AG09319 (cell line): ENCODE measurements at places on chromosomes 3 and 15.

GRCh38 chr3:112247900-112248299 is 46.1 kb downstream of the SLC9C1 start:
- no peak for DNase-seq

DNA sequence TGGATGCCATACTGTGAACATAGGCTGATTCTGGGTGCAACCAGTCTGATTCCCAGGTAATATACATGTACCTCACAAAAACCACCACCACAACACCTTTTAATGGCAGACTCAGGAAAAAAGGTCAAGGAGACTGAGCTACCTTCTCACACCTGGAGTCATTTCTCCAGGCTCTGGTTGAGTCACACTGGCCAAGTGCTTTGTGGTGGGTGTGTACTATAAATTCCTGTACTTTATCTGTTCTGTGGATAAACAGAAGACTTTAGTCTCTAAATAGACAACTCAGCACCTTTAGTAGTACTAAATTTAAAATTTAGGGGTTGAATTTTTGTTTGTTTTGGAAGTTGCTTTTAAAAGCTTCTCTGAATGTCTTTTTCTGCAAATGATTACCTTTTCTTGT is 46.7 kb downstream of the TOP2B start:
- no peak for DNase-seq

DNA sequence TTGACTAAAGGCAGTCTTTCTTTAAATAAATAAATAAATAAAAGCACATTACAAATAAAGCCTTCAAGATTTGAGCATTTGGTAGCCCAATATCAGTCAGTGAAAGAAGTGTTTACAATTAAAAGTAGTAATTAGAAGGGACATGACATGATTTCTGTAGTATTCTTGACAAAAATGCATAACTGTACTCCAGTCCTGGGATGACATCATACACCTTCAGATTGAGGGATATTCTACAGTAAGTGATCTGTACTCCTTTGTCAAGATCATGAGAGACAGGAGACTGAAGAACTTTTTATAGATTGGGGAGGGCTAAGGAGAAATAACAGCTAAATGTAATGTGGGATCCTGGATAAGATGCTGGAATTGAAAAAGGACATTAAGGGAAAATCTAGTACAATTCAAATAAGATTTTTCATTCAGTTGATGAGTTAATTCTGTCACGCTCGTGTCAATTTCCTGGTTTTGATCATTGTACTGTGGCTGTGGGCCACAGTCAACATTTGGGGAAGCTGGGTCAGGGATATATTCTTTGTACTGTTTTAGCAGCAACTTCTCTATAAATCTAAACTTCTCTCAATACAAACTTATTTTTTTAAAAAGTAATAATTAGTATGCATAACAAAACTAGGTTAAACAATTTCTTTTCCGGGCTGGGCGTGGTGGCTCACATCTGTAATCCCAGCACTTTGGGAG is 314.8 kb downstream of the PTPRG start:
- no peak for DNase-seq

DNA sequence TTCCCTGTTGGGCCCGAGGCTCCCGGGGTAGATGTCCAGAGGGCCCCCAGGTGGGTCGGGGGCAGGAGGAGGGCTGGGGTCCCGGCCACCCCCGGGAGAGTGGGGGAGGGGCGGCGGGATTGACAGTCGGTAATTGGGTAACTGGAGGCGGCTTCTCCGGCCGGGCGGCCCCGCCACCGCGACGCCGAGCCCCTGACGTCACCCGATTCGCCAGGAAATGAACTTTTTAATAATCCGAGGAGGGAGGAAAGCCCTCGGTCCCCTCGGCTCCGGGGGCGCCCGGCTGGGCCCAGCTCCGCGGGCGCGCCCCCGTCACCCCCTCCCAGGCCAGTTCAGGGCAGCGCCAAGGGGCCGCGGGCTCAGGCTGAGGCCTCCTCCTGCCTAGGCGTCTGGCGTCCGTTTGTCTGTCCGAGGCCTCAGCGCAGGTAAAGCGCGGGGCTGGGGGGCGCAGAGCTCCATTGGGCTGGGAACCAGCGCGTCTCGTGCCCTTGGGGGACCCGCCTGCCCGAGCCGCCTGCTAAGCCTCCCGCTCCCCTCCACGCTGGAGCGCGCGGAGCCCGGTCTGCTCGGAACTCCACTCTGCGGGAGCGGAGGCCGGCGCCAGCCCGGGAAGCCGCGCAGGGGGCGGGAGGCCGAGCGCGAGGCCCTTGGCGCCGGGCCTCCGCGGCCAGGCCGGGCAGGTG is 3.9 kb downstream of the GATA2 start:
- no peak for DNase-seq

- no peak for DNase-seq
These were observed 64.8 kb downstream of the SMAD3 start for GRCh38 chr15:67130166-67130565.

DNA sequence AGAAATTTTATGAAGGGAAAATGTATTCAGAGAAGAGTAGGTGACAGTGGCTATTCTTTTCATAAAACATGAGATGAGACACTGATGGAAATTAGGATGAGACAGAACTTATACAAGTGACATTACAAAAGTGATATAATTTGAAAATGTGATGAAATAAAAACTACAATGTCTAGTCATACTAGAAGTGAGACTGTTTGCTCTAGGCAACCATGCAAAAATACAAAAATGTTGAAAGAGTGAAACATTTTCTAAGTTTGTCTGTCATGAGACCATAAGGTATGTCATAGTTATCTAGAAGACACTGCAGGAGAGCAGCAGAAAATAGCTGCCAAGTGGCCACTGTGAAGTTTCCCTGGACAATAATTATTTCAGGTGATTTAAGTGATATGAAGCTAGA is 459.5 kb downstream of the DIPK2A start:
- no peak for DNase-seq

GRCh38 chr3:66437341-66437929 is 63.4 kb downstream of the LRIG1 start:
- no peak for DNase-seq

DNA sequence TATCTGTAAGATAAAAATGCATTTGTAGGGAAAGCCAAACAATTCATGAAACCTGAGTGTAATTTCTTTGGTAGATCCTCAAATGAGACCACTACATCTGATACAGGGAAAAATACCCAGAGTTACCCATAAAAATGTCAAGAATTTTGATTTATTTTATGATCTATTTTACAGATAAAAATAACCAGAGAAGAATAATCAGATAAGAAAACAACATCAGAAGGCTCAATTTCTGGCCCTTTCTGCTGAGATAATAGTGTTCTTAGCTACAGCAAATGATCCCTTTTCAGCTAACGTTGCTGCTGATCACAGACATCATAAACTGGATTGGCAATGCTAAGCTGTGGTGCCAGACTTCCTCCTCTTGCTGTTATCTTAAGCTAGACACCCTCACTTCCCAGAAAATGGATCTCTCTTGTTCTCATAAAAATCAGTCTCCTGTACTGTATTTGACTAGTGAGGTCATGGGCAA is 21.3 kb upstream of the TMEM108 start:
- DNase-seq, result no peak

DNA sequence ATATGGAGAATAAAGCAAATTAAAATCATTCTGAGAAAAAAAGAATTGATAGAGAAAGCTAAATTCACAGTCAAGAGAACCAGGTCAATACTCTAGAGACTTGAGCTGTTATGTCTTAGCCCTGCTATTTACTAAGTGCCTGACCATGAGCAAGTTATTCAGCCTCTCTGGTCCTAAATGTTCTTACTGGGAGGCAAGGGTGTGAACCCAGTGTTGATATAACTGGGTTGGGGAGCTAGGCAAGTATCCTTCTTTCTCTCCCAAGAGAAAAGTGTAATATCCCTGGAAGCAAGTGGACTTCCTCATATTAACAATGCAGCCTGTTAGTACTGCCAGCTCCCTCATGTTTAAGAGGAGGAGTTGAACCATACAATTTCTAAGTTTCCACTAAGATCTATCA is 488.9 kb upstream of the RASGRP1 start:
- no peak for DNase-seq

DNA sequence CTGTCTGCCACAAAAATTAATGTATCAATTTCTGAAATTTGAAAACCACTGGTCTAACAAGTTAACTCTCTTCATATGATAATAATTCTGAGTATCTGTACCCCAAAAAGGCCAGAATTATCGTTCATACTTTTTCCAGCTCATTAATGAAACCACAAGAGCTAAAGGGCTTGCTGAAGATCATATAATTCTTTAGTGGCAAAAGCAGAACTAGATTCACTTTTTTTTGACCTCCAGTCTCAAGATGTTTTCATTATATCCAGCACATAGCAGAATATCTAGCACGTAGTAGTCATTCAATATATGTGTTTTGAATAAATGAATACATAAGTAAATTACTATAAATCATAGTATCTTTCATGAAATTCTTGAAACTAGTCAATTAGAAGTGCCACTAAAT is 246.7 kb upstream of the KCNH8 start:
- DNase-seq, result no peak

GRCh38 chr3:72446218-72447058 is 401.8 kb downstream of the SHQ1 start:
- no peak for DNase-seq

DNA sequence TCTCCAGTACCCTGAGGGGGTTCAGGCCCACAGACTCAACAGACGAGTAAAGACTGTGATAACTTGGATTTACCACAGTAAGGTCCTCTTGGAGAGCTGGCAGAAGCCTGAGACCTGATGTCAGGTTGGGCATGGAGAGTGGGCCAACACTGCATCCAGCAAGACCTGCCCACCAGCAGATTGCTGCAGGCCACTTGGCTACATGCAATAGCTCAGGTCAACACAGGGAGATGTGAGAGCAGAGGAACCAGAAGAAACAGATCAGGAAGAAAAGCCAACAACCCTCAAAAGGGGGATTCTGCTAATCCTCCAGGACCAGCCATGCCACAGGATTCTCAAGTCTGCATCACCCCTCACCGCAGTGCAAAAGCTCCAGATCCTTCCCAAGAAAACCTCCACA is 1.7 kb upstream of the IP6K1 start:
- DNase-seq, result no peak

DNA sequence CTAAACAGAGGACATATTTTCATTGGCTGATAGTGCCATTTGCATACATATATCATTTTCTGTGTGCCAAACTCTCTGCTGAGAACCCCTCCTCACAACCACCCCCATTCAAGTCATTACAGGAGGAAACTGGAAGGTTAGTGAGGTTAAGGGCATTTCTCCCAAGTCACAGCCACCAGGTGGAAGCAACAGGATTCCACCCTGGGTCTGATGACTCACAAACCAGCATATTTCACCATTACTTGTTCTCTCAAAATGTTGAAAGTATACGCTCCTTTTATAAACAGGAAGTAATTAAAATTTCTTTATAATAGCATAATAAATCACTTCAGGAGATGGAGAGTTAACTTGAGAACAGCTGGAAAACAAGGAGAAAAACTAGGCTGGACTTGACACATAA is 398.6 kb upstream of the WNT5A start:
- DNase-seq, result peak; percentile 24
